Lower lobe of right lung (tissue), 2 donors: ENCODE measurements at places on chromosomes 2 and 18. TPM values are rescaled to one million over a fixed set of nuclear protein-coding genes. Genes with fewer than 3 reads are reported as not detected.

- no peak for DNase-seq
These were observed 19.3 kb upstream of the TMEM18 start for GRCh38 chr2:696463-696862.

- DNase-seq: no peak
These were observed 112.5 kb upstream of the ARHGAP28 start for GRCh38 chr18:6616981-6617380.

DNA sequence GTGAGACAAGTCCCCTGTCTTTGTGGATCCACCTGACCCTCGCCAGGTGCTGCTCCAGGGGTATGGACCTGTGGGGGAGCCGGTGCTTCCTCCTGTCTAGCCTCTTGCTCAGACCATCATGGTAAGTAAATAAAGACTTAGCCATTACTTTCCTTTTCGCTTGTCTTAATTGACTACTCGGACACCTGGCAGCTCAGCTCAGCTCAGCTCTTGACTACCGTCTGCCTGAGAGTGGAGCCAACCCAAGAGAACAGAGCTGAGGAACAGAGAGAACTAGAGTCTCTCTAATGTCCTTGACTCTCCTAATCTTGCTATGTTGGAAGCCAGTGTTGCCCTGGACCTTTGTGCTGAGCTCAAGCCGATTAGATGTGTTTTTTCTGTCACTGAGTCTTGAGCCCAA lies 170.3 kb upstream of the CXCR4 start:
- no peak for DNase-seq

DNA sequence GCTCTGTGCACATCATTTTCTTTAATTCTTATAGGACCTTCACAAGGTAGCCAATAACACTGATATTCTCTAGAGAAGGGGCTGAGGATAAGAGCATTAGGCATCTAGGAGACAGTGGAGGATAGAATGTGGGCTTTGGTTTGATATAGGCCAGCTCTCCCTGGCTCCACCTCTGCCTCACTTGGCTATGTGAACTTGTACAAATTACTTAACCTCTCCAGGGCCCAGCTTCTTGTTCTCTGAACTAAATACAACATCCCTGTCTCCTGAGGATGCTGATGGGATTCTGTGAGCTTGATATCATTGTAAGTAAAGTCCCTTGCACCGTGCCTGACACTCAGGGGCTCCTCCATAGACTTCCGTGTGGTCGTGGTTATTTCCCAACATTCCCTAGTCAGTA lies 87.3 kb downstream of the ACOXL start:
- no peak for DNase-seq

- DNase-seq: no peak
These were observed 150.0 kb downstream of the TPO start for GRCh38 chr2:1563084-1563857.

GRCh38 chr18:60966876-60967275 lies 366.4 kb upstream of the CDH20 start:
- DNase-seq: no peak

GRCh38 chr2:96274355-96275056 lies 8.5 kb downstream of the CIAO1 start:
- no peak for DNase-seq

DNA sequence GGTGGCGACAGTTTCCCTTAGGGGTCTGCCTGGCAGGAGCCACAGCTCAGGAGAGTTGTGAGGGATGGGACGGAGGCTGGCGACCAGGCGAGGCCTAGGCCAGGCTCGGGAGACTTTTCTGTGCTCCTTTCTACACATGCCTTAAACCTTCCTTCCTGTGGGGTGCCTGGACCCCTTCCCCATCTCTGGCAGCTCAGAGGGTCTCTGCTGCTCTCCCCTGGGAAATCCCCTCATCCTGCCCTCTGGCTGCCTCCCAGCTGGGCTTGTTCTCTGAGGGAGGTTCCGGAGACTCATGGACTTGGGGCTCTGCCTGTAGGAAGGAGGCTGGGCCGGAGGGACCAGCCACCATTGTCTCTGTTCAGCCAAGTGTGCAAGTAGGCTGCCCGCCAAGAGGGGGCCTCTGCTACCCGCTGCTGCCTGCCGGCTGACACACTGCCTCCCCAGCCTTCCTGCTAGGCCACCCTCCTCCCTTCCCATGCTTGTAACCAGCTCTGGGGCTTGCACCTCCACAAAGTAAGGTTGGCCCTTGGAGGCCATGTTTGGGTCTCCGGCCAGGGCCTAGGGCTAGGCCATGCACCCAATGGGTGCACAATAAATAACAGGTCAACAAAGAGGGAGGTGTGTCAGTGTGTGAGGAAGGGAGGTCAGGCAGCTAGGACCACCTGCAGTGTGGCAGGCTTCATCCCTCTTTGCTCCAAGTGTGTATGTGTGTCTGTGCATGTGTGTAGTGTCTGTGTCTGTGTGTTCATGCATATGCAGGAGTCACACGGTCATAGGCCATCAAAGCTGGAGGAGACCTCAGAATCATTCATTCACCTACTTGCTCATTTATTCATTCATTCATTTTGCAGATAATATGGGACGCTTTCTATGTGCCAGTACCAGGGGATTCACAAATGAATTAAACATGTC lies 28.8 kb downstream of the PSD4 start:
- DNase-seq: no peak

DNA sequence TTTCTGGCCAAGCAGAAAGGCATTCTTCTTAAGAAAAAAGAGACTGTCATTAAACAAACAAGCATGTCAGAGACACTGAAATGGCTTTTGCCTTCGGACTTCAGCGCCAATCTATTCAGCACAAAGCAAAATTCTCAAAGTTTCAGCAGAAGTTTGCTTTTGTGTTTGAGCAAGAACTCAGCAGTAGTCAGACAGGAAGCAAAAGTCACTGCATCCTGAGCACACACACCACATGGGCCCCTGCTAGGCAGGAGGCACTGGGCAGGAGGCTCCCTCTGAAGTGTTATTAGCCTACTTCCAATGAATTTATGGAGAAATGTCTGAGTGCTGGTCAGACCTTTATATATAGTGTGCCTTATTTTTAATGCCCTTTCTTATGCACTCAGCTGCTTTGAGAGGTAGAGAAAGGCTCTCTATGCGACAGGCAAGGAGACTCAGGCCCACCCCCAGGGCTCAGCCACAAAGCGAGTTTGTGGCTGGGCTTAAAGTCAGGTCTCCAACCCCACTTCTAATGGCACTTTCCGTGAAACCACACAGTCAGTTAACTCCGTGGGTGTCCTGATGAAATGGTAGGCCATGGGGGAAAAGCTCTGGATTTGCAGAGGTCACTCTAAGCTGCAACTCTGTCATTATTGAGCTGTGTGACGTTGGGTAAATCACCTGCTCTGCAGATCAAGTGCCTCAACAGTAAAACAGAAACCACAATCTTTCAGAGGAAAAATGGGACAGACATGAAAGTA lies 161.0 kb upstream of the TMEM200C start:
- no peak for DNase-seq

DNA sequence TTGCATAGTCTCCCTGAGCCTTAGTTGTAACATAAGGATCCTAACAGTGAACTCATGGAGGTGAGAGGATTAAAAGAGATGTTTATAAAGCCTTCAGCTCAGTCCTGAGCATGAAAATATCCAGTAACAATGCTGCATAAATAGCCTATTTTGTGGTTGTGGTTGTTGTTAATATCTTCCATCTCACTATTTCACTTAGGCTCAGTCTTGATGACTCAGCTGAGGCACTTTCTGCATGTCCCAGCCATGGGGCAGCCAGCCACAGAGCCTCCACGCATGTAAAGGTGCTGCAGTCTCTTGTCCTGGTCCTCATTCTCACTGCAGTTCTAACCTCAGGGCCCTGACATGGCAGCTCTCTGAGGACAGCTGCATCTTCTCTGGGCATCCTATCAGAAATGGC lies 218.8 kb upstream of the PKDCC start:
- DNase-seq: no peak

DNA sequence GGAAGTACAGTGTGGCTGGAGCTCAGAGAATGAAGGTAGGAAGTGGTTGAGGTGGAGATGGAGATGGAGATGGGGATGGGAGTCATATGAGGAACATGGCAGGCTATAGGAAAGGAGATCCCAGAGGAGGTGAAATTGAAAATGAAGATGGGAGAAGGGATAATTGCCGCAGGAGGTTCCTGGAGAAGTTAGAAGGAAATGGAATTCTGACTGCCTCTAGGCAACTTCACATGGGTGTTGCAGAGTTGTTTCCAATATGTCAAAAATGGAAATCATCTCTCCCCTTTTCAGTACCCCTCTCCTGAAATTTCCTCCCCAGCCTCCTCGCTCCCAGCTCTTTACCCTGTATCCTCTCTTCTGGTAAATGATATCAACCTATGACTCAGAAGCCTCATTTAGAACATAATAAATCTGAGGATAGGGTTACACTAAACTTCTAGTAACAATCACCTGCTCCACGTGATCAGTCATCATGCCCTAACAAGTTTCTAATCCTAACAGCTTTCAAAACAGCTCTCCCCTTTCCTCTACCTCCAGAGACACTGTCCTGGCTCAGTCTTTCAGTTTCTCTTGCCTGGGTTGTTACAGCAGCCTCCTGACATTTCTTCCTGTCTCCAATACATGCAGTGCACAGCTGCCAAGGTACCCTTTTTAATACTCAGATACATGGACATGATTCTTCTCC lies 201.9 kb upstream of the RBMS1 start:
- DNase-seq: no peak

- DNase-seq: no peak
These were observed 129.4 kb upstream of the RAB12 start for GRCh38 chr18:8479789-8480188.

GRCh38 chr18:313931-314330 lies 46.1 kb upstream of the THOC1 start:
- DNase-seq: no peak

- no peak for DNase-seq
These were observed 1.5 kb downstream of the GALR1 start for GRCh38 chr18:77250926-77251729.

DNA sequence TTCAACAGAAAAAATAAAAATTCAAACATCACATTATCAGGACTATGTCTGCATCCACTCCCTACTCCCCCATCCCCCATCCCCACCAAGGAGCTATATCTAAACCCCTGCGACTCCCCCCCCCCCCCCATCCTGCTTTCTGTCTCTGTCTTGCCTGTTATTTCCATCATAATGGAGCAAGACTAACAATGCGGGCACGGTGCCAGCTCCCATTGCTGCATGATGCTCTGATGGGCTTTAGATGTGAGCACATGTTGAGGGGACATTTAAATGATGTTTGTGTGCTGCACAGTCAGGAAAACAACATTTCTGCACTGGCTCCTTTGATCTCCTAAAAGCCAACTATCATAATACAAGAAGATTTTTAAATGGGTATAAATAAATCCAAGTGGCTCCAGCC lies 644.2 kb upstream of the SETBP1 start:
- peak; percentile 51 for DNase-seq

DNA sequence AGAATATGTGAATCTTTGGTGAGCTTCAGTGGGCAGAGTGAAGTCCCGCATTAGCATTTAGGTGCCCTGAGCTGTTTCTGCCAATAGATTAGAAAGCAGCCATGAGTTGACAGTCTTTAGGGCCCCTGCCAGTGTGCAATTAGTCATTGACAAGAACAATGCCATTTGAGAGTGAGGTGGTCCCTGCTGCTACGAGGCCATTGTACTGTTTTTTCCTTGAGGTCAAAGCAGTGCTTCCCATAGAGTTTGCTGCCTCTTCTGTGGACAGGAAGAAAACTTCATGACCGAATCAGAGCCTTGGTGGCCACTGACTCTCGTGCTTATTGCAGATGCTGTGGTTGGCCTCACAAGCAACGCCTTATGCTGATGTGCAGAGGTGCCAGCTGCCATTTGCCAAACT lies 102.7 kb downstream of the SH3BP4 start:
- no peak for DNase-seq

DNA sequence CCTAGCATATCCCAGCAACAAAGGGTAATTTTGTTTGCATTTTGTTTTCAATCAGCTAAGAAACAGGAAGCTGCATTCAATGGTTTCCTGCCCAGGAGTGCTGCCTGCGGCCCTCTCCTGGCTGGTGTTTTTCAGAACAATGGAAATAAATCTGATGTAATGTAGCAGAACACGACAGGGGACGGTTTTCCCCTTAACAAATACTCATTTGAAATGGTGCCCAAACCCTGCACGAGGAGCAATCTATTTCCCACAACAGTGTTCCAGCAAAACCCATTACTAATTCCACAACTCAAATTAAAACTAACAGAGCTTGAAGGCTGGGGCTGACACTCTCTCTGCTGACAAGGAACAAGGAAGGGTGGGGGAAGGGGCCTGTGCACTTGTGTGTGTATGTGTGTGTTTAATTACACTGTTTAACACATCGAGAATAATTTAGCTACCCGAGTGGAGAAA lies 8.7 kb downstream of the CAPN13 start:
- DNase-seq: no peak

GRCh38 chr2:86028766-86029381 lies 76.8 kb downstream of the POLR1A start:
- no peak for DNase-seq

DNA sequence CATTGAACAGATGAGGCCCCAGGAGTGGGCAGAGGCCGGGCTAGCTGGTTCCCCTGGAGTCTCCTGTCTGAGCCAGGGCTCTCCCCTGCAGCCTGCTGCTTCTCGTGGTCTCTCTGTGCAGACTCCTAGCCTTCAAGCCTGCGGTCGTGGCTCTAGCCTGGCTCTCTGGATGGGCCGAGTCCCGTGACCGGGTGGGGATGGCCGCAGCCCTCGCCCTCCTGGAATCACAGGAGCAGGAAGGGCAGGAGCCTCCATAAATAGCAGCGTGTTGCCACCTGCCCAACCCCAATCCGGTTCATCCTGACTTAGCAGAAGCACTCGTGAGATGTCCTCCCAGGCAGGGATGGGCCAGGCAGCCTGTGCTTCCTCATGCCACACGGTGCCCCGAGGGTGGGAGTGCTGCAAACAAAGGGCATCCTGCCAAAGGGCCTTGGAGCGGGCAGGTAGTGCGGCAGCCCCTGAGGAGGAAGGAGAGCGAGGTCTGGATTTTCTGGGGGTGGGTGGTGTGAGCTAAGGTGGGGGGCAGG lies 43.9 kb downstream of the FOSL2 start:
- peak; percentile 66 for DNase-seq

DNA sequence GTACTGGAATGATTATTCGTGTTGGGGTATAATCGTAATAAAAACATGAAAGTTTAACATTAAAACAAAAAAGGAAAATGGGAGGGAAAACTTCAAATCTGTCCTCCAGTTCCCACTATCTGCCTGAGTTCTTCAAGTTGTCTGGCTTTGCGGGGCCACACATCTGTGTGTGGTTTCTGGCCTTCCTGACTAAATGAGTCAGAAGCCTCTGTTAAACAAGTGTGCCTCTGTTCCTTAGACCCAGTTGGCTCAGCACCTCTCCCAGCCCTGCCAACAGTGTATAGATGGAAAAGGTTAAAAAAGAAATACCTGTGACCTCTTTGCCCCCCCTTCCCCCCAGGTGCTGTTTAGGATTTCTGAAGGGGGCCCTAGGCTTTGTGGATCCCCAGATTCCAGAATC lies 30.2 kb downstream of the XDH start:
- DNase-seq: no peak

CNTNAP5 gene
- total RNA-seq: not detected

IL18R1 gene
- 27.5 TPM for total RNA-seq

ANKRD30B gene
- total RNA-seq: not detected

RAB6D gene
- not detected for total RNA-seq

MTA3 gene
- total RNA-seq: 23.5 TPM

GNLY gene
- total RNA-seq: 21.5 TPM

NIFK gene
- total RNA-seq: 29.8 TPM

RELCH gene
- total RNA-seq: 29.9 TPM
